ENCODE measurements at places on chromosomes 11 and 22. TPM values are rescaled to one million over a fixed set of nuclear protein-coding genes. Genes with fewer than 3 reads are reported as not detected.

- no peaks in the 10 kb centered on the region for H3K27me3 ChIP-seq
- H3K36me3 ChIP-seq = peaks cover 1% of the 10 kb centered on the region
- no peak overlapping the region for H3K4me3 ChIP-seq
- DNase-seq = no peak
Observed at GRCh38 chr11:70517988-70518907, 119.9 kb downstream of the CTTN start.

DNA sequence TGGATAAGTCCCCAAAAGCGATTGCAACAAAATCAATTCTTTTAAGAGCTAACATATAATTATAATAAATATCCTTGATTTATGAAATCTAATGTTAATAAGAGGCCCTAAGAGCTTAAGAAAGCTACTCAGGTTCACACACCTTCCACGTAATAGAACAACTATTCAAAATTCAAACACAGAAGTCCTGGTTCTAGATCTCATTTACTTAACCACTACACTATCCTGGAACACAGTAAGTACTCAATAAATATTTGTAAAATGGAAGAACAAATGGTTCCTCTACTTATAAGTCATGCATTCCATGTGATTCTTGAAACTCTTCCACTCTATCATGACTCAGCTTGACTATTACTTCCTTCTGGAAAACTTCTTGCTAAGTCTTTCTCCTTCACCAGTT, 268.2 kb downstream of the FAM181B start:
- H3K4me1 ChIP-seq = no peaks in the 10 kb centered on the region
- H3K27me3 ChIP-seq = no peaks in the 10 kb centered on the region
- no peak for DNase-seq
- H3K36me3 ChIP-seq = no peaks in the 10 kb centered on the region

Gene RFPL1
- total RNA-seq = not detected

DNA sequence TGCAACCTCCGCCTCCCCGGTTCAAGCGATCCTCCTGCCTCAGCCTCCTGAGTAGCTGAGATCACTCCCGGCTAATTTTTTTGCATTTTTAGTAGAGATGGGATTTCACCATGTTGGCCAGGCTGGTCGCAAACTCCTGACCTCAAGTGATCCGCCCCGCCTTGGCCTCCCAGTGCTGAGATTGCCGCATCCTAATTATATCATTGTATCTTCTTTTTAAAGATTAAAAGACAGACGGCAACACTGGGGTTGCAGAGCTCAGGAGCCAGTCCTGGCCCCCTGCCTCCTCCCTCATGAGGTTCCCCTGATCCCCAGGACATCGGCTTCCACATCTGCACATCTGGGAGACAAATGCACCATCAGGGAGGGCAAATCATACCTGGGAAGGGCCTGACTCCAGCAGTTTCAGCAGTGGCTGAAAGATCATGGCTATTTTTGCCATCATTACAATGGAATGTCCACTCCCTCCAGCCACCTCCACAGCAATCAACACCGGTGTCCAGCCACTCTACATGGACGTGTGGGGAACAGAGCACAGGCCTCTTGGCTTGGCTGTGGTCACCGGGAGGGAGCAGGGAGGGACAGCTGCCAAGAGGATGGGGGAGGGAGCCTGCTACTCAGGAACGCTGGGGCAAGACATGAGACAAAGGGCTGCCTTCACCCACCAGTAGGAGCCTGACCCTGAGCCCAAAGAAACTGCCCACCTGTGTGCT, 9.2 kb upstream of the CELSR1 start:
- peaks cover 15% of the 10 kb centered on the region for H3K27me3 ChIP-seq
- no peaks in the 10 kb centered on the region for H3K4me1 ChIP-seq
- H3K4me3 ChIP-seq = no peak overlapping the region
- DNase-seq = no peak

GRCh38 chr22:24855794-24856193, 49.8 kb downstream of the SGSM1 start:
- H3K4me1 ChIP-seq = peaks cover 4% of the 10 kb centered on the region
- H3K36me3 ChIP-seq = peaks cover 7% of the 10 kb centered on the region
- no peak overlapping the region for H3K27ac ChIP-seq
- H3K4me3 ChIP-seq = no peak overlapping the region
- no peak for DNase-seq

Gene MIAT
- total RNA-seq = 58.2 TPM

- H3K27me3 ChIP-seq = peaks cover 12% of the 10 kb centered on the region
- peaks cover 4% of the 10 kb centered on the region for H3K4me1 ChIP-seq
- DNase-seq = no peak
Observed at GRCh38 chr11:45233804-45234170, 52.4 kb downstream of the SYT13 start.

DNA sequence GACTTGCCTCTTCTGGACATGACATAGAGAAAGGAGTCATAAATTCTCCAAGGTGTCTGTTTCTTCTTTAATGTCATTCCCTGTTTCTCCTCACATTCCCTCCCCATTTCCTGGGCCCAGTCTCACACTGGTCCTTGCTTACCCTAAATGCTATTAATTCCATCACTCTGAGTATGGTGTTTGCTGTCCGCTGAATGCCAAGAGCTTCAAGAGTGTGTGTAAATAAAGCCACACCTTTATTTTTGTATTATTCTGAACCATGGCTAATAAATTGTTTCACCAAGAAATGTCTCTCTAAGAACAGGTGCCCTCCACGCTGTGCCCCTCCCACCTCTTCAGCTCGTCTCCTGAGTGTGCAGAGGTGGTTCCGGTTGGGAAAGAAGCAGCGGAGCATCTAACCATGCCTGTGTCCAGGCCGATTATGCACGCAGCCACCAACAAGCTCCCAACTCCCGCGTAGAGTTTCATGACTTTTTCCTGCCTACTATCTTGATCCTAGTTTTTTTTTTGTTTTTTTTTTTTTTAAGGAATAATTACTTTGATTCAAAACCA, 8.6 kb downstream of the TMEM121B start:
- H3K36me3 ChIP-seq = no peaks in the 10 kb centered on the region
- no peak overlapping the region for H3K27ac ChIP-seq
- no peaks in the 10 kb centered on the region for H3K27me3 ChIP-seq
- DNase-seq = no peak

- H3K4me1 ChIP-seq = peaks cover 67% of the 10 kb centered on the region
- H3K27ac ChIP-seq = no peak overlapping the region
- no peak for DNase-seq
- H3K27me3 ChIP-seq = peaks cover 84% of the 10 kb centered on the region
- H3K36me3 ChIP-seq = no peaks in the 10 kb centered on the region
Observed at GRCh38 chr11:117872420-117872961, 4.0 kb downstream of the FXYD6 start.

DNA sequence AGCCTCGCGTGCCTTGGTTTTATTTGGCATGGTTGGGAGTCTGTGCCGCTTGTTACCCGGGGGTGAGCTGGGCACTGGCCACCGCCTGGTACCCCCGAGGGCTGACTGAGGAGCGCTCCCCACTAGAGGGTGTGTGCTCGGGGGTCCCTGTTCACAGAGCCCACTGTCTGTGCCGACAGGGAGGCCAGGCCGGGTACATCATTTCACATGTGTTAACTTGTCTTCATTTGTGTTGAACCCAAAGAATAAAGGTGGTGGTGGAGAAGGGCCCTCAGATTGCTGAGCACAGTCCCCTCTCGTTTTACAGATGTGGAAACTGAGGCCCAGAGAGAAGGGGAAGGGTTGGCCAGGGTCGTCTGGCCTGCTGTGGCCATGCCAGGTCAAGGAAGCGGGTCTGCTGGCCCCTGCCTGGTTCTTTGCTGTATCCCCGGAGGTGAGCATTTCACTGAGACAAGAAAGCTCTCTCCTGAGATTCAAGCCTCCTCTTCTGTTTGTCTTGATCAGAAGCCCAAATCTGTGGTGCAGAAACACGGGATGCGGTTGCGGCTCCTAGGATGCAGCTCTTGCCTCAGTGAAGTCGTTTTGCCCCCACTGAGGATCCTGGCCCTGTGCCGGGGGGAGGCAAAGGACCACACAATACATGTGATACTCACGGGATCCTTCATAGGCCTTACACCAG, 60.8 kb downstream of the FBLN1 start:
- H3K4me3 ChIP-seq = no peak overlapping the region
- no peak overlapping the region for H3K27ac ChIP-seq
- DNase-seq = no peak
- H3K4me1 ChIP-seq = peaks cover 13% of the 10 kb centered on the region
- peaks cover 56% of the 10 kb centered on the region for H3K36me3 ChIP-seq
- H3K27me3 ChIP-seq = no peaks in the 10 kb centered on the region

Gene MS4A10
- not detected for total RNA-seq

- no peak for DNase-seq
- H3K4me1 ChIP-seq = peaks cover 26% of the 10 kb centered on the region
- no peak overlapping the region for H3K27ac ChIP-seq
Observed at GRCh38 chr11:57348636-57349313, 10.6 kb downstream of the P2RX3 start.

DNA sequence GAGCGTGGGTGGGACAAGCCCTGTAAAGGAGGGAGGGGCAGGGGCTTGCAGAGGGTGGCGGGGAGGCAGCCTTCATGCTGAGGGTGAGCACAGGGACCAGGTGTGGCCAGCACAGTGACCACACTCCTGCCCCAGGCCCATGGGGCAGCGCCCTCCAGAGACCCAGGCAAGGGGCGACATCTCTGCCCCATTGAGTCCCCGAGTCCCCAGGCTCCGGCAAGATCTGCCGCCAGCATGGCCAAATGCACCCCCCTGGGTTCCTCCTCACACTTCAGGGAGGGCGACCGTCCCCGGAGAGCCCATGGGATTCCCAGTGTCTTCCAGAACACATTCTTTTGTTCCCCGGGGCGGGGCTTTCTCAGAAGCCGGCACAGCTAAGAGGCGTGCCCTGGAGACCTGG, 362.5 kb downstream of the TBC1D22A start:
- H3K36me3 ChIP-seq = peaks cover 4% of the 10 kb centered on the region
- peaks cover 12% of the 10 kb centered on the region for H3K4me1 ChIP-seq
- no peak overlapping the region for H3K4me3 ChIP-seq
- no peak for DNase-seq

- H3K4me1 ChIP-seq = no peaks in the 10 kb centered on the region
- H3K4me3 ChIP-seq = no peak overlapping the region
- DNase-seq = no peak
Observed at GRCh38 chr11:108322666-108323065, 99.8 kb downstream of the ATM start.

GRCh38 chr22:44379817-44380755, 67.3 kb upstream of the SHISAL1 start:
- peaks cover 6% of the 10 kb centered on the region for H3K36me3 ChIP-seq
- no peak for DNase-seq
- H3K27ac ChIP-seq = no peak overlapping the region
- H3K4me1 ChIP-seq = no peaks in the 10 kb centered on the region

DNA sequence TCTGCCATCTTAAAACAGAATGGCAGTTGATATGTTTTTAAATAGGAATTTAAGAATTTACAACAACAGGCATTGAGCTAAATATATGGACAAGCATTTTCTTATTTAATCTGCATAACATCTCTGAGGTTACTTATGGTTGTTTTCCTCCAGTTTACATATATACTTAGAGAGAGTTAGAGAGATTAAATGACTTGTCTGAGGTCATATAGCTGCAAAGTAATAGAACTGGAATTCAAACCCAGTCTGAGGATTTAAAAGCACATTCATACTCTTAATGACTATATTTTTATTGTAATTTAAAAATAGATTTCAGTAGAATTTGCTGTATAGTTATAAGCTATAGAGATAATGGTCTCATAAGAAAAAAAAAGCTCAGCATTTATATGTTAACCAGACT, 81.4 kb upstream of the GRIK4 start:
- H3K4me3 ChIP-seq = no peak overlapping the region
- H3K4me1 ChIP-seq = no peaks in the 10 kb centered on the region
- no peak overlapping the region for H3K27ac ChIP-seq
- H3K36me3 ChIP-seq = no peaks in the 10 kb centered on the region
- DNase-seq = no peak
- H3K27me3 ChIP-seq = no peaks in the 10 kb centered on the region

- no peak overlapping the region for H3K4me3 ChIP-seq
- H3K36me3 ChIP-seq = no peaks in the 10 kb centered on the region
- DNase-seq = no peak
- H3K4me1 ChIP-seq = 0 out of 2 replicates have a peak, but pooled peaks cover 2% of the 10 kb centered on the region
Observed at GRCh38 chr11:36389811-36390210, 93.7 kb downstream of the PRR5L start.

Gene RNF169
- total RNA-seq = 11.0 TPM

DNA sequence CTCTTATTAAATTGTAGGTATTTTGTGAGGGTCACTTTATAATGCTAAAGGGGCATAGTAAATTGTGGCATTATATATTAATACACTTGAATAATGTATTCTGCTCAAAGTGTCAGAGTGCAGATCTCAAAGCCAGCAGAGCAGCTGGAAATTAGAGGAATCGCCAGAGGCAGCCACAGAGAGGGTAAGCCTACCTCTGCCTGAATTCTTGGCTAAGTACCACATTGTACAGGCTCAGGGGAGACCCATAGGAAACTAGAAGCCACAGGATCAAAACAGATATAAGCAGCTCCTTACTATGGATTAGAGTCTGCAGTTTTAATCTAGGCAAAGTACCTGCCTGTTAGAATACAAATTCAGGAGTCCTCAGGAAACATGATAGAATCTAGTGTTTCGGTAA, 249.3 kb downstream of the DDX10 start:
- H3K27ac ChIP-seq = no peak overlapping the region
- peaks cover 3% of the 10 kb centered on the region for H3K36me3 ChIP-seq
- no peak overlapping the region for H3K4me3 ChIP-seq
- no peak for DNase-seq
- H3K4me1 ChIP-seq = peaks cover 19% of the 10 kb centered on the region
- no peaks in the 10 kb centered on the region for H3K27me3 ChIP-seq

DNA sequence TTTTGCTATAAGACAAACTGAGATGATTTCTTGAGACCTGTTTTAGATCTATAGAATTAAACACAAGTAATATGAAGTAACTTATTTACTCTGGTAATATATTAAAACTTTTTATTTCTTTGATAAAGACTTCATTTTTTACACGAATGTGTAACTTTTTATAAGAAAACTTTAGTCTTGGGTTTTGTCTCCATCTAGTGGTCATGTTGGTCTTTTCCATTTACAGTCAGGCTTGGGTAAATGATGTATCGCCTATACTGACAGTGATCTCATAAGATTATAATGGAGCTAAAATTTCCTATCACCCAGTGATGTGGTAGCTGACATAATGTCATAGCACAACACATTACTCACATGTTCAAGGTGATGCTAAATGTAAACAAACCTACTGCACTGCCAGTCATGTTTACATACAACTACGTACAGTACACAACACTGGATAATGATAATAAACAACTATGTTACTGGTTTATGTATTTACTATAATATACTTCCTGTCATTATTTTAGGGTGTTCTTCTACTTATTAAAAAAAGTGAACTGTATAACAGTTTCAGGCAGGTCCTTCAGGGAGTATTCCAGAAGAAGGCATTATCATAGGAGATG, 7.5 kb upstream of the C11orf97 start:
- no peaks in the 10 kb centered on the region for H3K4me1 ChIP-seq
- no peak overlapping the region for H3K4me3 ChIP-seq
- H3K36me3 ChIP-seq = no peaks in the 10 kb centered on the region
- H3K27ac ChIP-seq = no peak overlapping the region

DNA sequence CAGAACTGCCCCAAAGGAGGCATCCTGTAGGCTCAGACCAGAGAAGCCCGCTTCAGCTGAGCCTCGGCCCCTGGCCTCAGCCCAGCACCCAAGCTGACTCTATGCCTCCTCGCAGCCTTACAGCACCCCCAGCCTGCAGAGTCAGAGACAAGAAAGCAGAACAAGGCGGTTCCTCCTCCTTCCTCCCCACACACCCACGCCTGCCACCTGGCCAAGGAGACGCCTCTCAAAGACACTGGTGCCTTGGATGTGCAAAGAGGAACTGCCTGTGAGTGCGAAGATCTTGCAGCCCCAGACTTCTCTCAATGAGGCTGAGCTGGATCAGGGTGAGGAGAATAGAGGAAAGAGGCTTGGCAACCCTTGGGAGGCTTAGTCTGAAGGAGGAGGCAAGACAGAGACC, 60.2 kb downstream of the PDE2A start:
- H3K27ac ChIP-seq = no peak overlapping the region
- no peak for DNase-seq
- H3K4me3 ChIP-seq = no peak overlapping the region
- H3K36me3 ChIP-seq = no peaks in the 10 kb centered on the region

Data from WTC11 (cell line).